ENCODE measurements at places on chromosomes 7 and 10.

- no peak for DNase-seq
These were observed 10.9 kb upstream of the KIAA1549 start for GRCh38 chr7:138992052-138992531.

DNA sequence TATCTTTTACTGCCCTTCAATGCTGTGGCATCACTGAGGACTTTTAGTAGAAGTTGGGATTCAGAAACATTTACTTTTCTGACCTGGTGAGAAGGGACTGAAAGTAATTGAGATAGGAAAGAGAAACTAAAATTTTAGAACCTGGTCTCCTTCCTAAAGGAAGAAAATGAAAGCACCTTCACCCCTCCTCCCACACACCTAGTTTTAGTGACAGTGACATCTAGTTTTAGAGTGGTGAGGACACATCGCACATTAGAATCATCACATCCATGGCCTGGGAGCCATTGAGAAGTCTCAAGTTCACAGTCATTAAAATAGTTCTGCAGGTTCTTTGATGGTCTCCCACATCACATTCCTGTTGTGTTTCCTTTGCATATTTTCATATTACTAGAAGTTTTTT is 16.1 kb downstream of the TAS2R41 start:
- DNase-seq, result no peak

GRCh38 chr7:120273476-120273975 is 551 bp downstream of the KCND2 start:
- no peak for DNase-seq

DNA sequence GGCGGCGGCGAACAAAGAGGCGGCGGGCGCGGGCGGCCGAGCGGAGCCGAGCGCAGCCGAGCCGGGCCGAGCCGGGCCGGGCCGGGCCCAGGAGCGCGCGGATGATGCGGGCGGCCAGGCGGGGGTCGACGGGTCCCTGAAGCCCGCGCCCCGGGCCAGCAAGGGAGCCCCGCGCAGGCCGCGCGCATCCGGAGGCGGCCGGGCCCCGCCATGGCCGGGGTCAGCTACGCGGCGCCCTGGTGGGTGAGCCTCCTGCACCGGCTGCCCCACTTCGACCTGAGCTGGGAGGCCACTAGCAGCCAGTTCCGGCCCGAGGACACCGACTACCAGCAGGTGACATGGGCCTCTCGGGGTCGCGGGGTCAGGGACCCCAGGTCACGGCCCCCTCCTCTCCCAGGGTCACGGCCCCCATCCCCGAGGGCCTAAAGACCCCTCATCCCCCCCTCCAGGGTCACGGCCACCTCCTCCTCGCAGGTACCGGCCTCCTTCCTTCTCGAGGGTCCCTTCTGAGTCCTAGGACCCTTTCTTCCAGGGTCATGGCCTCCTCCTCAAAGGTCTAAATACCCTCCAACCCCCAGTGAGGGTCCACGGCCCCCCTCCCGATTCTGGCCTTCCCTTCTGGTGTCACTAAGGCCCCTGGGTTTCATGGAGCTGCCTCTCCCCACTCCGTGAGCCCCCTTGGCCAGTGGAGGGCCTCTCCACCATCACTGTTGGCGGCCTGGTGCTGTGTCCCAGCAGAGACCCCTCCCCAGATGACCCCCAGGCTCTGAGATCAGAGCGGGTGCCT is at the start of gene TTYH3:
Gene TTYH3 (plus strand): TSS at position 41 of the 787 bp plus-strand sequence. CDS start 170 bp downstream, at position 211.
- no peak for DNase-seq

GRCh38 chr10:1662438-1663025 is 74.8 kb downstream of the ADARB2 start:
- no peak for DNase-seq

DNA sequence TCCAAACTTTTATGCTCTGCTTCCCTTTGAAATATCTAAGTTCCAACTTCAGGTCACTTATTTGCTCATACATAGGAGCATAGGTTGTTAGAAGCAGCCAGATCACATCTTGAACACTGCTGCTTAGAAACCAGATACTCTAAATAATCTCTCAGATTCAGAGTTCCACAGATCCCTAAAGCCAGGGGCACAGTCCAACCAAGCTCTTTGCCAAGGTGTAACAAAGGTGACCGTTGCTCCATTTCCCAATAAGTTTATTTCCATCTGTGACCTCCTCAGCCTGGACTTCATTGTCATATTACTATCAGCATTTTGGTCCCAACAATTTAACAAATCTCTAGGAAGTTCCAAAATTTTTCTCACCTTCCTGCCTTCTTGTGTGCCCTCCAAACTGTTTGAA is 52.8 kb downstream of the TRIM24 start:
- no peak for DNase-seq

GRCh38 chr7:22632674-22633073 is 94.3 kb upstream of the IL6 start:
- DNase-seq, result peak; percentile 38

DNA sequence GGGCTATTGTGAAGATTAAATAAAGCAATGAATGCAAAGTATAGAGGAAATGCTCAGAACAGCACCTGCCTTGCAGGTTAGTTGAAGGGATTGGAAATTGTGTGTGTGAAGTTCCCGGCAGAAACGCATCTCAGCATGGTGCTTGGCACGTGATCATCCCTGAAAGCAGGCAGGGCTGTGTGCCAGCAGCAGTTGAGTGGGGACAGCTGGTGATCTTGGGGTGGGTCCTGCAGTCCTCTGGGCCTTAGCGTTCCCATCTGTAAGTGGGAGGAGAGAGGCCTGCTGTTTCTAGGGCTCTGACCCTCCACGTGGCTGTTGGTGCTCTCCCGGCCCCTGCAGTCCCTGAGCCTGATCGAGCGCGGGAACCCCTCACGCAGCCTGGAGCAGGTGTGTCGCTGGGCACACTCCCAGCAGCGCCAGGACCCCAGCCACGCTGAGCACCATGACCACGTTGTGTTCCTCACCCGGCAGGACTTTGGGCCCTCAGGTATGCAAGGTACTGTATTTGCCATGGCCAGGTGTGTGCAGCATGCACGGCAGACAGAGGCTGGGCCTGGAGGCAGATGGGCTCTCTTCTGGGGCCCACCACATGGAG is 55.3 kb downstream of the TBATA start:
- no peak for DNase-seq

DNA sequence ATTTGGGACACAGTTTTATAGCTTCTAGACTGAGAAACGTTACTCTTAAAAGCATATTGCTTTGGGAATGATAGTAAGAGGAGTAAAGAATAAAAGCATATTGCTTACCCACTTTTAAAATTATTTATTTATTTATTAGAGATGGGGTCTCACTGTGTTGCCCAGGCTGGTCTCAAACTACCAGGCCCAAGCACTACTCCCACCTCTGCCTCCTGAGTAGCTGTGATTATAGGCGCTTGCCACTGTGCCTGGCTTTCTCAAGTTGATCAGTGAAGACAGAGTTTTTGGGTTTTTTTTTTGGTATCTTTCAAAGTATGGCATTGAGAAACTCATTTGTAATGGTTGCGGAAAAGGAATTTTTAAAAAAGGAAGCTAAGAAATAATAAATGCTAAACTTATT is 68.0 kb downstream of the AHCYL2 start:
- DNase-seq, result no peak

DNA sequence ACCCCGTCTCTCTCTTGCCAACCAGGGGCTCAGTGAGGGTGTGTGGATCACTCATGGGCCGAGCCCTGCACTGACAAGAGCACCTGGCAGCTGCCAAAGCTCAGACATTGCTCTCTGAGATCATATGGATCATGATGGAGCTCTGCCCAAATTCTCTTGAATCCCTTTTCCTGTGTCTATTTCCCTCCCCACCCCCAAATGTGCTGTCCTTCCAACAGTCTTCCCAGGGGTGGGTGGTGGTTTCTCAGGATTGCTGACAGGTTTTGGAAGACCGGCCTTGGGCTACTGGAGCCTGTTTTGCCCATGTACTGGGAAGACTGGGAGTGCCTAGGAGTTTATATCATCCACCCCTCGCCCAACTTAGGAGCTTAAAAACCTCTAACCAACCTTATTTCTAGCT is 10.5 kb downstream of the ARHGAP22 start:
- no peak for DNase-seq

- no peak for DNase-seq
These were observed 283.0 kb upstream of the AOAH start for GRCh38 chr7:37007268-37007667.

GRCh38 chr7:27420702-27421101 is 178.1 kb downstream of the EVX1 start:
- DNase-seq, result no peak

- no peak for DNase-seq
These were observed 182.3 kb upstream of the ADCY1 start for GRCh38 chr7:45391618-45392451.

DNA sequence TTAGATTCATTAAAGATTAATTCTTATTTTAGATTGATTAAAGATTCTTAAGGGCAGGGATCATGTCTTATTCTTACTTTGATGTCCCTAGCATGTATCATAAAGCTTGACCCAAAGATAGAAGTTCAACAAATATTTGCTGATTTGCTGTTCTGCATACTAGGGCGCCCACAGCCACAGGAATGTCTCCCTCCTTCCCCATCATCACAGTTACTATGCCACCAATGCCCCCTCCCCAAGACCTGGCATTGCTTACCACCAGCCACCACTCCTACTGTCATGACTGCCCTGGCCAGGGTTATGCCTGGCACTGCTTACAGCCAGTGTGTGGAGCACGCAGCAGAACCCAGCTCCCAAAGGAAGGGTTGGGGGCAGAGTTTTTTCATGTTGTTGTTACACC is 86.7 kb upstream of the AGK start:
- DNase-seq, result no peak

DNA sequence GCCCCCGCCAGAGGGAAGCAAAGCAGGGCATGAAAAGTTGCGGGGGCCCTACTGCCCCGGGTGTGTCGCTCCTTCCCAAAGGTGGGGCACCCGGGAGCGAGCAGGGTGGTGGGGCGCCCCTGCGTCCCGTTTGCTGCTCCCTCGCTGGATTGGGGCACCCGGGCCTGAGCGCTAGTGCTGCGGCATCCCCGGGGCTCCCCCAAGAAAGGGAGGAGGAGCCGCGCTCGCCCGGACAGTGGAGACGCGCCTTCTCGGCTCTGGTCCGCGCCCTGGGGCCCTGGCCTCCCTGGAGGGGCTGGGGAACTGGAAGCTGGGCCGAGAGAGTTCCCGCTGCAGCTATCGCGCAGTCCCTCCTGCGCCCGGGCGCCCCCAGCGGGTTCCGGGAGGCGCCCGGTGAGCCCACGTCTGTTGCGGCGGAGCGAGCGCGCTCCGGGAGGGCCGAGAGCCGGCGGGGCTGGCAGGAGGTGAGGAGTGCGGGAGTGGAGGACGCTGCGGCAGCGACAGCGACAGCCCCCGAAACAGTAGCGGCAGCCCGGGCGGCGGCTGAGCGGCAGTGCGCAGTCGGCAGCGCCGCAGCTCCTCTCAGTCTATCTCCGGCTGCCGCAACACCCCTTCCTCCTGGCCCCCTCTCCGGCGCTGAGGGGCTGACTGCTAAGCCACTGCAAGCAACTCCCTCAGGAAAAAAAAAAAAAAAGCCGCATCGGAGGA is 504 bp upstream of the BMPER start:
- peak; percentile 36 for DNase-seq

- no peak for DNase-seq
These were observed 1226.4 kb downstream of the XPNPEP1 start for GRCh38 chr10:108696792-108697477.

DNA sequence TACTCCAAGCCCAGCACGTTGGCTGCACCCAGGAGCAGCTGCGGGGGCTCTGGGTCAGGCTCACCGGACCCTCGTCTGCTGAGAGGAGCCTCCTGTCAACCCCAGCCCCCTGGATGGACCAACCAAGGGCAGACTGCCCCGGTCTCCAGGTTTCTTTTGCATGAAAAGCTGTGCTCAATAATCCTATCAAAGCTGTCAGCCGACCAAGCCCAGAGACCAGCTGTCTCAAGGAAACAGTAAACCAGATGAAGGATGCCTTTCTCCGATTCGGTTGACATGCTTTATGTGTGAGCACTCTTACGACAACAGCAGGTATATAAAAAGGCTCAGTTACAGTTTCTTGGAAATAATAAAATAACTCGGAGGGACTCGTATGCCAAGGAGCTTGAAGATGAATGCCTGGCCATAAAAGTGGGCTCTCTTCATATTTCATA is 71.6 kb upstream of the BAIAP2L1 start:
- no peak for DNase-seq

DNA sequence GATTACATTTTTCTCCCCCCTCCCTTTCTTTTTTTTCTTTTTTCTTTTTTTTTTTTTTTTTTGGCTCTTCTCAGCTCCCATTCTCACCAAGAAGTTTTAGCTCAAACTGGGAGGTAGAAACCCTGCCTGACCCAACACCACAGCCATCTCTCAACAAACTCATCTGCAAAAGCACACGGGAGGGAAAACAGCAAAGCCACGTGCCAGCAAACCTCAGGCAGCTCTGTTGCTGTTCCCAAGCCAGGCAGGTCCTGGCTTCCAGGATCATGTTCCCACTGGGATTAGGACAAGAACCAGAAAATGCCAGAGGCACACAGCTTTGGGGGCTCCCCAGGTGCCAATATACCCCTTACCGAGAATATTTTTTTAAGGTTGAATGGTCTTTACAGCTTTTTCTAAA is 56.7 kb downstream of the ITIH5 start:
- DNase-seq, result no peak

GRCh38 chr10:110103921-110104461 is 96.2 kb downstream of the ADD3 start:
- DNase-seq, result no peak

GRCh38 chr7:36562121-36562520 is 162.2 kb downstream of the AOAH start:
- DNase-seq, result no peak

GRCh38 chr7:114534953-114535352 is 120.3 kb downstream of the FOXP2 start:
- DNase-seq, result no peak

GRCh38 chr10:131272897-131273451 is 38.5 kb downstream of the TCERG1L start:
- no peak for DNase-seq
